Renal cortex interstitium (tissue), 15 donors: ENCODE measurements at places on chromosomes 13 and 19.

DNA sequence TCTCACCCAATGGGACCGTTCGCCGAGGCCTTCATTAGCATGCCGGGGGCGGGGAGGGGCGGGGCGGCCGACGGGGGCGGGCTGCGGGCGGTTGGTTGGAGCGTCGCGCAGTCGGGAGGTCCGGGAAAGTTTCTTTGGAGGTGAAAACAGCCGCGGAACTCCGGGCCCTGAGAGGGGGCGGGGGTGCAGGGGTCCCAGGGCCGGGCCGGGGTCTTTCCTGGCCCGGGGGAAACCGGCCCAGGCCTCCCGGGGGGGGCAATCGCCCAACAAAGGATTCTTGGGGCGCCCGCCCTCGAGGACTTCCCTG, at the start of gene HMG20B:
HMG20B (plus strand) TSS at position 90 of the 307 bp plus-strand sequence. CDS start 366 bp downstream, outside the sequence.
- DNase-seq, result no peak

DNA sequence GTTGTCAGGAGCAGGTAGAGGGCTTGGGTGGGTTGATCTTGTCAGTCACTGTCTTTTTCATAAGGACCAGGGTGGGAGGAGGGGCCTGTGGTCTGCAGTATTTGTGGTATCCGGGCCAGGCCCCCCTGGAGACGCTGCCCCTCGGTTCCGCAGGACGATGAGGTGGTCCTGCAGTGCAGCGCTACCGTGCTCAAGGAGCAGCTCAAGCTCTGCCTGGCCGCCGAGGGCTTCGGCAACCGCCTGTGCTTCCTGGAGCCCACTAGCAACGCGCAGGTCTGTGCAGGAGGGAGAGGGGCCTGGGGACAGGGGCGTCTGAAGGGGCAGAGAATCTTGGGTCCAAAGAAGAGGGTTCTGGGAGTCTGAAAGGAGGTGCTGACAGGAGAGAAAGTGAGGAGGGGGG, 7.1 kb downstream of the RYR1 start:
- no peak for DNase-seq

- DNase-seq, result no peak
These were observed 182.4 kb downstream of the GPC6 start for GRCh38 chr13:93409001-93409400.

DNA sequence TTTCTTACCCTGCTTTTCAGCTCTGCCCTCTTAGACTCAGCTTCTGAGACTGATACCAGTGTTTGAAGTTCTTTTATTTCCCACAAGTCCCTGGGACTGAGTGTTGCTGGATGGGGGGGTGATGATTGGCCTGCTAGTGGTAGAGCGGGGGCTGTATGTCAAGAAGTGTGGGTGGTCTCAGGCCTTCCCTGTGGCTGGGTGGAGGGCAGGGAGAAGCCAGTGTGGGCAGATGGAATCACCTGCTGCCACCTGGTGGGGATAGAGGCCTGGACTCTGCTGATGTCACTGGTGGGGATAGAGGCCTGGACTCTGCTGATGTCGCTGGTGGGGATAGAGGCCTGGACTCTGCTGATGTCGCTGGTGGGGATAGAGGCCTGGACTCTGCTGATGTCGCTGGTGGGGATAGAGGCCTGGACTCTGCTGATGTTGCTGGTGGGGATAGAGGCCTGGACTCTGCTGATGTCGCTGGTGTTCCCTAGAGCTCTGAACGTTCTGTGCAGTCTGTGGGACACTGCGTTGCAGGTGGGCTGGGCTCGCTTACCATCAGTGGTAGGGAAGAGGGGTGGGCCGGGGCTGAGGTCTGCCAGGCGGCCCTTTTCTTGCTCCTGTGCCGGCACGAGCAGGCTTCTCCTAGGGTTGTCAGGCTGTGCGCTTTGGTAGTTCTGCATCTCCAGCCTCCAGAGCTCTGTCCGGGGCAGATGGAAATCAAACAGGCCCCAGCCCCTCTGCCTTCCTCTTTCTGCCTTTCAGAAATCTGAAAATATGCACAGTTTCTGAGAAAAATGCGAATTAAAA, 101.3 kb downstream of the ARHGEF7 start:
- no peak for DNase-seq

DNA sequence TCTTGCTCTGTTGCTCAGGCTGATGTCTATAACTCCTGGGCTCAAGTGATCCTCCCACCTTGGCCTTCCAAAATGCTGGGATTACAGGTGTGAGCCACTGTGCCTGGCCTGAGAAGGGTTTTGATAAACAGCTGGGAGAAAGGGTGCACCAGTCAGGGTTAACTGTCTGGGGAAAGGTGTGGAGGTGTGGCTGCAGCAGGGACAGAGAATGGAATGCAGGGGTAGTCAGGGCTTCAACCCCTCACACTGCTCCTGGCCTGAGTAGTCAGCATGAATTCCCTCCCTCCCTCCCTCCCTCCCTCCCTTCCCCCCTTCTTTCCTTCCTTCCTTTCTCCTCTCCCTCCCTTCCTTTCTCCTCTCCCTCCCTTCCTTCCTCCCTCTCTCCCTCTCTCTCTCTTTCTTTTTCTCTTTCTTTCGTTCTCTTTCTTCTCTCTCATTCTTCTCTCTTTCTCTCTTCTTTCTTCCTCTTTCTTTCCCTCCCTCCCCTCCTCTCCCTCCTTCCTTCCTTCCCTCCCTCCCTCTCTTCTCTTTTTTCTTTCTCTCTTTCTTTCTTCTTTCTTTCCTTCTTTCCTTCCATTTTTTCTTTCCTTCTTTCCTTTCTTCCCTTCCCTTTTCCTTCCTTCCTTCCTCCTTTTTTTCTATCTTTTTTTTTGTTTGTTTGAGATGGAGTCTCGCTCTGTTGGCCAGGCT, 16.0 kb downstream of the MYO1F start:
- no peak for DNase-seq

DNA sequence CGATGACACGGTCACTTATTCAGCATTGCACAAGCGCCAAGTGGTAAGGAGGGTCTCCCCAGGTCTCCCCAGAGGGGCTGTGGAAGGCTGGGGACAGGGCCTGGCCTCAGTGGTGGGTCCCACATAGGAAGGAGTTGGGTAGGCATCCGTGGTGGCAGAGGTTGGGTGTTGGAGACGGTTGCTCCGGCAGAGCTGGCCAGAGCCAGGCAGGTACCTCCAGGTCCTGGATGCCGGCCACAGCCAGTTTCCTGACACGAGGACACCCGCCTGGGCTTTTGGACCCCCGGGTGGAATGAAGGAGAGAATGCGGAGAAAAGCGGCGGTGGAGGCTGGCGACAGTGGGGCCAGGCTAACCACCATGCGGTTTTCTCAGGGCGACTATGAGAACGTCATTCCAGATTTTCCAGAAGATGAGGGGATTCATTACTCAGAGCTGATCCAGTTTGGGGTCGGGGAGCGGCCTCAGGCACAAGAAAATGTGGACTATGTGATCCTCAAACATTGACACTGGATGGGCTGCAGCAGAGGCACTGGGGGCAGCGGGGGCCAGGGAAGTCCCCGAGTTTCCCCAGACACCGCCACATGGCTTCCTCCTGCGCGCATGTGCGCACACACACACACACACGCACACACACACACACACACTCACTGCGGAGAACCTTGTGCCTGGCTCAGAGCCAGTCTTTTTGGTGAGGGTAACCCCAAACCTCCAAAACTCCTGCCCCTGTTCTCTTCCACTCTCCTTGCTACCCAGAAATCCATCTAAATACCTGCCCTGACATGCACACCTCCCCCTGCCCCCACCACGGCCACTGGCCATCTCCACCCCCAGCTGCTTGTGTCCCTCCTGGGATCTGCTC, 1.3 kb upstream of the FFAR1 start:
- no peak for DNase-seq

DNA sequence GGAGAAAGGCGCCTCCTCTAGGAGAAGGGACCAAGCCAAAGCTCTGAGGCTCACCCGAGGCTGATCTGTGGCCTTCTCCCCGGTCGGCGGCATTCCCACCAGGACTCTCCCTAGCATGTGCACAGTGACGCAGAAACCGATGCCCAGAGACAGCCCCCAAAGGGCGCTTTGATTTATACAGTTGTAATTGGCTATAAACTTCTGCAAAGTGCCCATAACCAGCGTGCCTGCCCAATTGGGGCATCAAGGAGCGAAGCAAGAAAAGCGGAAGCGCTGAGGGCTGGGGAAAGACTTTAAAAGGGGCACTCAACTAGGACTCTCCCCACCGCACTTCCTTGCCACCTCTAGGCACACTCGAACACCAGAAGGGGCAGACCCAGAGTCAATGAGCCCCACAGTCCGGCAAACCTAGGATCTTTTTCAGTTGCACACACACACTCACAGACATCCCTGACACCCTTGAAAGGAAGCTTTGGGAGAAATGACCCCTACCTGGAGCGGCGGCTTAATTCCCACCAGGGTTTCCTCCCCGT, 1.8 kb downstream of the CDX2 start:
- DNase-seq, result no peak

DNA sequence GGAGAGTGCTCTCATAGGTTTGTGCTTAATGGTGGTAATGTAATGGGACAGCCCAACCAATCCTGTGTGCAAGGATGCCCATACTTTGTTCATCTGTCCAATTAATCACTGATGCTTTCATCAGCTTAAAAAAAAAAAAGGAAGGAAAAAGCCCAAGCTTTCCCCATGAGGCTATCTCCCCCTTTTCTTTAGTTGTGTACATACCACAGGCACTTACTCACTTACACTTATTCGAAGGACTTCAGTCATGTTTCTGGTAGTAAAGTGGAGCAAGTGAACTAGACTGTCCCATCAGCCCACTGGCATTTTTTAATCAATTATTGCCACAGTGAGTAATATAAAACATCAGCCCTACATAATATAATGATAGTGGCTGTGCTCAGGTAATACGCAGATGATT, 183.5 kb upstream of the UFM1 start:
- no peak for DNase-seq

GRCh38 chr19:45564131-45564780, 20.3 kb downstream of the OPA3 start:
- no peak for DNase-seq

DNA sequence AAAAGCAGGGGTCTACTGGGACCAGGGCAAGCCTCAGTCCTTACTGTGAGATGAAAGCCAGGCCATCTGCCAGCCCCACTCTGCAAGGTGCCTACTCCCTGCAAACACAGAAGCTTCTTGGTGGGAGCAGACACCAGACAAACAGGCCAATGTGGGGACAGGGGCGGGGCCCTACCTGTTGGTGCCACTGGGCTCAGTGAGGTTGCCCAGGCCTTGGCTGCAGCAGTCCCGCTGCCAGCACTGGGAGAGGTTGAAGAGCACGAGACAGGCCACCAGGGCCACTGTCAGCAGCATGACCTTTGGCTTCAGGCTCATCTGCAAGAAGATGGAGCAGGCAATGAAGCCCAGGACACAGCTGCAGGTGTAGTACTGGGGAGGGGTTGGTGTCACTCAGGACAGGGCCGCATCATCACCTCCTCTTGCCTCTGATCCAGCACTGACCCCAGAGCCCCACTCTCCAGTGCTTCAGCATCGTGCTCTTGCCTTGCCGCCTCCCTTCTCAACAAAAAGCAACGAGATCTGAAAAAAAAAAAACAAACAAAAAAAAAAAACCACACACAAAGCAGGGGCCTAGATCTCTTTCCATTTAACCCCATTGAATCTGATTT, 72.6 kb downstream of the NBEA start:
- DNase-seq, result no peak

GRCh38 chr19:51026554-51026831, at the start of gene KLK11:
TSS of gene KLK11 (minus strand) at chr19:51026616. CDS start at chr19:51025631, 985 bp downstream.
- no peak for DNase-seq

DNA sequence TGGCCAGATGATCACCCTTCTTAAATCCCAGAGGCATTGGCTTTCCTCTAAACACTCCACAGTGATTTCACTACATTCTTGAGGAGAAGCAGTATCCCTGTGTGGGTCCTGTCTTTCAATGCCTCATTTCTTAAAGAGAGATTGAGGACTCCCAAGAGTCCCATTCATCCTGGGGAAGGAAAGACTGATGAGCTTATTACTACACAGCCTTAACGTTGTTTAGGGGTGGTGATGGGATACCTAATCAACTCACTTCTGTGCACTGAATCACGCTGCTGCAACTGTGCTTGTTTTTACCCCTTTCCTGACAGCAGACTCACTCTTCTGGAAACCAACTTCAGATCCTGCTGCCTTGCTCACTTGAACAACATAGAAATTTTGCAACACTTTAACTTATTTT, 203.1 kb downstream of the RGCC start:
- DNase-seq, result no peak

DNA sequence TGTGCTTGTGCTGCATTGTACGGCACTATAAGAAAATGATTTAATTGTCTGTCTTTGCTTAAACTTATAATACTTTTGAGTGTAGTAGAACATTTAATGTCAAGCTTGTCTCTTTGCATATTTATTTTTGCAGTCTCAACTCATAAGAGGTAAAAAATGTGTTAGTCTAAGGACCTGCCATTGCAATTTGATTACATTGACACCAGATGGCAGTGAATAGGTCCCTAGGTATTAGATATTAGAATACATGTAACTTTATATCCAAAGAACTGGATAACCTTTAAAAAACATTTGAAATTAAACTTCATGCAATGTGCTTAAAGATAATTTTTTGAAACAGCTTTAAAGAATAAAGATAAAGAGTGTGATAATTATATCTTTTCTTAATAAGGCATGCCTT, 1421.3 kb downstream of the OLFM4 start:
- no peak for DNase-seq

DNA sequence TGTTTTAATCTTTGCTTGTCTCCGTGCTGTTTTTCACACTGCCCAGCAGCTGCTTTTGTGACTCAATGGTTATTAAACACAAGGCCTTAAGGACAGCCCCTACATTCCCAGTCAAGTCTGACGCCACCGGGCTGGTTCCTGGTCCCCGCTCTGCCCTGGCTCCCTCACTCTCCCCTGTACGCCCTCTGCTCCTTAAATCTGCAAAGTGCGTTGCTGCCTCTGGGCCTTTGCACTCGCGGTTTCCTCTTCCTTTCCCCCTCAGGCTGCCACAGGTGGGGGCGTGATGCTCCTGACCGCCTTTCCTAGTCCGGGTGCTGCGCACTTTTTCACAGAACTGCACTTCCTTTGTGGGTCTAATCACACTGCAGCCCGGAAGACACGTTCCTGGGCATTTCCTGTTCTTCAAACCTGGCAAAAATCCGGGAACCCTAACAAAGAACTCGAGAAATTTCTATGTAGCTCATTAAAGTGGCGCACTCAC, 25.6 kb downstream of the NOSIP start:
- no peak for DNase-seq

GRCh38 chr13:33286128-33286527, 573 bp upstream of the STARD13 start:
- DNase-seq, result no peak

GRCh38 chr13:36973621-36974295, 25.4 kb downstream of the ALG5 start:
- DNase-seq, result no peak

GRCh38 chr13:40756042-40756441, 14.9 kb downstream of the MRPS31 start:
- DNase-seq, result no peak

- peak; percentile 34 for DNase-seq
These were observed 630 bp downstream of the RAP2A start for GRCh38 chr13:97434397-97435201.

GRCh38 chr19:23440791-23441190, 45.5 kb upstream of the ZNF91 start:
- no peak for DNase-seq
